Erythroblast (primary cell): ENCODE measurements at places on chromosomes 16 and 17.
A peak's percentile ranks its signal among the peaks of the same experiment; 100 is the strongest.

GRCh38 chr16:54882556-54882955, 48.1 kb upstream of the IRX5 start:
- no peak for DNase-seq

- peak; percentile 68 for DNase-seq
Observed at GRCh38 chr16:11627822-11628457, 40.3 kb upstream of the SNN start.

DNA sequence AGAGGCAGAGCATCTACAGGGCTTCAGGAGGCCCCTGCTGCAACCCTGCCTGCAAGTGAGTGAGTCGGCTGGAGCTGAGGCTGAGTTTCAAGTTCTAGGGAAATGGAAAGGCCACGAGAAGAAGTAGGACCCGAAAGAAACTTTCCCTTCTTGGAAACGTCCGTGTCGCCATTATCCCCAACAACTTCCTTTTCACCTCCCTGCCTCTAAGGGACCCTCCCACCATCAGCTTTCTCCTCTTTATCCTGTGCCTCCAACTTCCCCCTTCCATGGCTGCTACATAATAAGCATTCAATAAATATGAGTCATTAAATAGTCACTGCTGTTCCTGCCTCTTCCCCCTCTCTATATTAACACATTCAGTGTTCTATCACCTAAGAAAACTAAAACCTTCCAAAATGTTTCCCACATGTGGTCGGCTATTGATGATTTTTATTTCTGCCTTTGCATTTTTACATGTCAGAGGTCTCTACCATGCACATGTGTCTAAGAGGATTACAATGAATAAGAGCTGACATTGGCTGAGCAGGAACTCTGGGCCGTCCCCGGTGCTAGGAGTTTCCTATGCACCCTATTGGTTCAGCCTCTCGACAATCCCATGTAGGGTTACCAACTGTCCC, 115.9 kb upstream of the TNRC6C start:
- DNase-seq = no peak

DNA sequence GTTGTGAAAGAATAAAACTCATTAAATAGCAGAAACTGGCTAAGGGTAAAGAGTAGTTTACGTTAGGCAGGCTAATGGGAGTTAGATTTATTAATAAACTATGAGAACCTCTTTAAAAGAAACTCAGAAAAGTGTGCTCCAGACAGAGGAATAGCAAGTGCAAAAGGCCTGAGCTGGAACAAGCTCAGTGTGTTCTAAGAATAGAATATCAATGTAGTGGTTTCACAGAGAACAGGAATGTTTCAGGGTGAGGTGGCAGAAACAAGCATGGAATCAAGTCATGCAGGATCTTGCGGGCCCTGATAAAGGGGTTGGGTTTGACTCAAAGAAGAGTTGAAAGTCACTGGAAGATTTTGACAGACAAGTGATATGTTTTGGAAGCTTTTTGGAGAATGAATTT, 164.0 kb upstream of the HS3ST3A1 start:
- DNase-seq = no peak

DNA sequence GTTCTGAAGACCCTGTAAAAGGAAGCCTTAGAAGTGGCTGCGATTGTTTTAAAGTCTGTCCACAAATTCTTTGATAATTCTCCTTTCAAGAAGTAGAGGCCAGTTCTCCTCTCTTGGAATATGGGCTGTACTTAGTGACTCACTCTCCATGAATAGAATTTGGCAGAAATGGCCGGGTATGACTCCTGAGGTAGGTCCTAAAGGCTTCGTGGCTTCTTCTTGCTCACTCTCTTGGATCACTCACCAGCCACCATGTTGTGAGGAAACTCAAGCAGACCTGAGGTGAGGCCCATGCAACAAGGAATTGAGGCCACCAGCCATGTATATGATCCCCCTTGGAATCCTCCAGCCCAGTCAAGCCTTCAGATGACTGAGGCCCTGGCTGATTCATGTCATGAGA, 75.8 kb downstream of the WWOX start:
- DNase-seq = no peak

GRCh38 chr17:79936641-79937381, 97.6 kb upstream of the CBX4 start:
- no peak for DNase-seq

GRCh38 chr17:2755891-2756724, 6.7 kb upstream of the CCDC92B start:
- no peak for DNase-seq

GRCh38 chr16:2686912-2687507, 4.7 kb downstream of the KCTD5 start:
- DNase-seq = peak; percentile 41

DNA sequence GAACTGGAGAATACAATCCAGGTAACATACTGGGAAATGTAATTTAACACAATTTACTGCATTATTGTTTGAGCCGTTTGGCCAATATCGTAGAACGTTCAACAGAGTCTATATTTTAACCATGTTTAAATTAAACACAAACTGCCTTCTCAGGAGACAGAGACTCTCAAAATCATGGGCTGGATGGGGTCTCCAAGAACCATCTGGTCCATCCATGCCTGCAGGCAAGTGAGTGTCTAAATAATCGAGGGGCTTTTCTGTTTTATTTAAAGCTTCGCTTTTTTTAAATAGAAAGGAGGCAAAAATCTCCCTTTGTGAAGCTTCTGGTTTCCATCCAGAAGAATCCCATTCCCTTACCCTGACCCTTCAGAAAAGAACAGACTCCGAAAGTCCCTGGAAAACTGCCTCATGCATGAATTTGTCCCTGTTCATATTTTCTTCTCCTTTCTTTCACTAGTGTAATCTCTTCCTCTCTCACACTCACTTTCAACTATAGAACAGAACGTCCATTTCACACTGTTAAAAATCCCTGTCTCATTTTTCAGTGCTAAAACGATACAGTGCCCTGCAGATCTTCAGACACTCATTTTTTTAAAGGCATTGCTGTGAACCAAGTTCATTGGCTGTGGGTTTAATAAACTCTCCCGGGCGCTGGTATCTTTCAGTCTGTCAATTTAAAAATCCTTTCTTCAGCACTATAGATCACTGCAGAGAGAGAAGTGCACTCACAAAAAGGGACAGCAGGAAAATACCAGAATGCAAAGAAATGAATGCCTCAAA, 111.4 kb upstream of the TOM1L1 start:
- DNase-seq = no peak

- no peak for DNase-seq
Observed at GRCh38 chr16:31429796-31430195, 1.6 kb upstream of the COX6A2 start.

DNA sequence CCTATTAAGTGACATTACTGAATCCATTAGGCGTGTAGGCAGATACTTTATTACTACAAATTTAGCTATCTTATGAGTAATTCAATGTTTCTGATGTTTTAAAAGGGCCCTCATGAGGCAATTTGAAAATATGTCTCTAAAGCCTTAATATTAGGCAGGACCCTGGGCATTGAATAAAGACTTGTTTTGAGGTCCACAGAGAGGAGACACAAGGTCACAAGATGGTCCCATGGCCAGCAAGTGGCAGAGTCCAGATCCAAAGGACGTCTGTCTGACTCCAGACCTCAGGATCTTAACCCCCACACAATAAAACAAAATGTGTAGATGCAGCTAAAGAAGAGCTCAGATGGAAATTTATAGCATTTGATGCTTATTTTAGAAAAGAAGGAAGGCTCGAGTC, 31.9 kb upstream of the HEATR6 start:
- no peak for DNase-seq
